ENCODE measurements at places on chromosomes 2 and 18.

DNA sequence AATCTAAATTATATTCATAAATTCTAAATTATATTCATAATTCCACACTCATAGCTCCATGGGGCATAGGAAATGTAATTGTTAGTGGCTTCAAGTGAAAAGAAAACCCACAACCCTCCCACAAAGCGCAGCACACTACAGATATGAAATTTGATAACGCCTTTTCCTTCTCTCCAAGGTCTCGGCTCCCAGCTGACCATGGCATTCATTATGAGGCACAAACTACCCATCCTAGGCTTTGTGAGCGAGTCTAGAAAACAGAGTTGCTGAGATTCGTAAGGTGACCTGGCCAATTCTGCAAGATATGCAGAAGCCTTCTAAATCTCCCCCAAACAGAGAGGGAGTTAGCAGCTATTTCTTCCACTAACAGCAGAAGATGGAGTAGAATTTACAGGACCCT, 5.4 kb downstream of the NPPC start:
- no peak for DNase-seq

DNA sequence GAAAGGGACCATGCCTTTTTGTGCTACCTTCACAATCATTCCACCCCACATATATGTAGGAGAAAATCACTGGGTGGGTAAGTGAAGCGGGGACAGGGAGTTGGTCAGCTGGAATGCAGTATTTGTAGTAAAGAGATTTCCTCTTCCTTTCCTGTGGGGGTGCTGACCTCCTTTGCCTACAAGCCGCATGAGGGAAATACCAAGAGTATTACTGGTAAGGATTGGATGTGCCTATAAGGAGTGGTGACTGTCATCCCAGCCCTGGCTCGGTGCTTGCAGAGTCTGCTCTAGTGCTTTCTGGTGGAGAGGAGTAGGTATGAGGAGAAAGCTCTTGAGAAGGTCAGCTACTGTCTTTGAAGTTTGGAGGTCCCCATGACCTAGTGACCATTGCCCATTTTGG, 324.6 kb downstream of the HRH4 start:
- no peak for DNase-seq

GRCh38 chr2:66536997-66537396, 102.1 kb downstream of the MEIS1 start:
- DNase-seq = no peak

GRCh38 chr2:220504938-220505503, 877.6 kb downstream of the SLC4A3 start:
- DNase-seq = peak; percentile 39

DNA sequence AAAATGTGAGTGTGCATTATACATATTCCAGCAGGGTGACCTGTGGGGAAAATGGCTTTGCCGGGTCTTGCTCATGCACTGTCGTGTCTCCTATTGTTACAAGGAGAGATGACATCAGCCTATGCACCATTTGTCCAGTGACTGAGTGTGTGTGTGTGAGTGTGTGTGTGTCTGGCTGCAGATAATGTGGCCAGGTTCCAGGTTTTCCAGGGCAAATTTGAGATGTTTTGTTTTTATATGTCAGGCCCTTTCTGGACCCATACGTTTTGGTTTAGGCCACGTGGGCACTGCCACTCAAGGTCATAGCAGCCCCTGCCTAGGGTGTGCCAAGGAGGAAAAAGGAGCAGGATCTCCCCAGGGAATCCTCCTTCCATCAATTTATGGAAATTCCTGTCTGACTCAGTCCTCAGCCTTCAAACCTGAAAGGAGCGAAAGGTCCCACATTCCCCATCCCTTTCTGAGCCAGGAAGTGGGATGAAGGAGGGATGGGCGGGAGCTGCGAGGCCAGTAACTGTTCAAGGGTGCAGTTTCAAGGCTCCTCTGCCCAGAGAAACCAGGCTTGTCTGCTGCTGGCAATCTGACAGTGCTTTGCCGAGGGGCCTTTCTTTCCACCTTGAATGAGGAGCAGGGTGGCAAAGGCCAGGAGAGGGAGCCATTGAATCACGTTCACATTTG, 93.0 kb upstream of the SMAD2 start:
- peak; percentile 40 for DNase-seq

- DNase-seq = no peak
Measured at GRCh38 chr18:35289293-35289692, 736 bp downstream of the ZSCAN30 start.

GRCh38 chr2:6945821-6946220, 28.6 kb downstream of the RNF144A start:
- no peak for DNase-seq

GRCh38 chr2:98015671-98016070, 19.9 kb upstream of the TMEM131 start:
- DNase-seq = no peak

DNA sequence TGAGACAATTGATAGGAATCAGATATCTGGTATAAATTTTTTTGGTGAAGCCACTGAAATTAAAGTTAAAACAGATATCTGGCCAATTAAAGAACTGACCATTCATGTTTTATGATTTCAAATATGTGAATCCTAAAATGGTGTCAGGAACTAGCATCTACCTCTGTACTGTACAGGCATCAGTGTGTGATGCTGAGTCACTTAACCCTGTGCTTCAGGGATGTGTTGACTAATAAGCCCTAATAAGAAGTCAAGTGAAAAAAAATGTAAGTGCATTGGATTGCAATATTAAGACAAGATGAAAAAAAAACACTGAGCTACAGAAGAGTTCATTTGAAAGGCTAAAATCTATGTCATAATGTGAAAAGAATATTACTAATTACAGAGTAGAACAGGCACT, 9.1 kb upstream of the UNC80 start:
- DNase-seq = no peak

DNA sequence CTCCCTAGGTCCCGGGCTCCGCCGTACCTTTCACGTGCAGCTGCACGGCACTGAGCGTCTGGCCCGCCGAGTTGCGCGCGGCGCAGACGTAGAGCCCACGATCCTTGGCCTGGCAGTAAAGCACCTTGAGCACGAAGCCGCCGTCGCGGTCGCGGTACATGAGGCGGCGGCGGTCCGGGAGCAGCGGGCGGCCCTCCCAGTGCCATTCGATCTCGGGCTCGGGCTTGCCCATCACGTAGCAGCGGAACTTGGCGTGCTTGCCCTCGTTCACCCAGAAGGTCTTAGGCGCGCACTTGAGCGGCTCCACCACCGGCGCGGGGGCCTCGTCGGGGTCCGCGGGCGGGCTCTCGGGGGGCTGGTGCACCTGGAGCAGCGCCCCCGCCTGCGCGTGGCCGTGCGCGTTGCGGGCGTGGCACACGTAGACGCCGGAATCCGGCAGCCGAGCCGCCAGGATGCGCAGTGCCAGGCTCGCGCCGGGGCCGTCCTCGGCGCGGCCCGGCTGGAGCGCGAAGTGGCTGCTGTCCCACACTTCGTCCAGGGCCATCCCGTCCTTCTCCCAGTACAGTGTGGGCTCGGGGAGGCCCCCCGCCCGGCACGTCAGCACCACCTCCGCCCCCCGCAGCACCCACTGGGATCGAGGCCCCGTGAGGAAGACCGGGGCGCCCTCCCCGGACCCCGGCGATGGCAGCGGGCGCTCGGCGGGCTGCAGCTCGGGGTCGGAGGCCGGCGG, 980 bp downstream of the OBSL1 start:
- peak; percentile 84 for DNase-seq

- DNase-seq = no peak
Measured at GRCh38 chr18:58473071-58473470, 155.8 kb downstream of the ALPK2 start.

DNA sequence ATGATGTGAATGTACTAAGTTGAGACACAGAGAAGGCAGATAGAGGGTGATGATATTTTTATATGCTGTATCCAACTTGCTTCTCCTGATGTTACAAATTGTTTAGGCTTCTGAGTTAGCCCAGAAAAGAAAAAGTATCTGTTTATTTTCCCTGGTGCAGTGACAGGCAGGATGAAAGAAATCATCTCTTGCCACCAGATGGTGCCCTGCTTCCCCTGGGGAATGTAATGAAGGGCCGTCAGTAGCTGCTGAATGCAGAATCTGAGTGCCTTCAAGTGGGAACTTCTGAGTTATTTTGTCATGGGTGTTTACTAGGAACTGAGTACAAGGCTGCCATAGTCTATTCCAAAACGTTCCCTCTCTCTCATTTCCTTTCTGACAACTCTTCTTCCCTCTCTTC, 525.6 kb downstream of the MBD2 start:
- no peak for DNase-seq

DNA sequence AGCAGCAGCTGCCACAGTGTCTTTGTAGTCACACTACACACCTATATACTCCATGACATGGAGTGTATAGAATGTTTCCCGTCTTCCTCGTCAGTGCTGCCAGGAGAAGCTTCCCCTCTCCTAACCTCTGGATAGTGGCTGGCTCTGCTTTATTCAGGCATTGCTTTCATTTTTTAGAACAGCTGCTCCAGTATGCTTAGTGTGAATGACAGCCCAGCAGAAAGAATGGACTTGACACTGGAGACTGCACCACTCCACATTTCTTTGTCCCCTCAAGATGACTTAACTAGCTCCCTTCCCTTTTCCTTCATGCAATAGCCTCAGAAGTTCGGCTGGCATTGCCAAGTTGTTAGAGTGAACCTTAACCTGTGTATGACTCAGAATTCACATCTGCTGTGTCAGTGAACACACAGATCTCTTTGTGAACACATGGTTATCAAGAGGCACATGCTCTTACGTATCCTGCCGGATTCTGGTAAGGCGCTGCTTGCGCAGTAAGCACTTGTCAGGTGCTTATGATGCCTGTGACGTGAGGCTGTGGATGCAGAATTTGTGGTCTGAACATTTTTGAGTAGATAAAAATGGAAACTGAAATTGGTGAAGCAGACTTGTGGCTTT, 73.9 kb downstream of the NEDD4L start:
- DNase-seq = peak; percentile 75

GRCh38 chr18:5475267-5475666, 68.5 kb downstream of the EPB41L3 start:
- DNase-seq = no peak

DNA sequence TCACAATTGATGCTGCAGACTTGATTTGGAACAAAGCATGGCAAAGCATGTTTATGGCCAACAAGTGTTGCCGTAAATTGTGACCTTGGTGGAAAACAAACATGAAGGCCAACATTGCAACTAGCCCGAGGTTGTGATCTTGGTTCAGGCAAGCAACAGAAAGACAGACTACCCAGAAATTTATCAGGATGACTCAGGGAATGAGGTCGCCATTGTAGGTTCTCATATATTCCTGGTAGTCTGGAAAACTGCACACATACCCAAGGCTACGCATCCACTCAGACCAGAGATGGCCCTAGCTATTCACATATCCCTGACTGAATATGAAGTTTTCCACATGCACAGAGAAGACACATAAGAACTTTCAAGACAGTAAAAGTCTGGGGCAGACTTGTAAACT, 30.1 kb downstream of the CYP1B1 start:
- no peak for DNase-seq

DNA sequence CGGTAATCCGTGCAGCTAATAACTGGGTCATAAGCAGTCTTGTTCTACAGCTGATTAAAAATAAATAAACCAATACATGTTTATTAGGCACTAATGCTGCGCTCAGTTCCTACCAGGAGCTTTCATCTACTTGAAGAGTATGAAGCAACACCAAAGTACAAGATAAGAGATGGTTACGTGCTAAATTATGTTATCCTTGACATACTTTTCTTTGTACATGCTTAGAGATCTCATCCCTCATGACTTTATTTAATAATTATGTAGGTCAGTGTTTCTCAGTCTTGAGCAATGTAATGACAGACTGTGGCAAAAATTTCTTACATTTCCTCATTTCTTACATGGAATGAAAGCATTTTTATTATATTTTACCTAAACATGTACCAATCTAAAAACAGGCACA, 54.6 kb upstream of the COBLL1 start:
- no peak for DNase-seq

DNA sequence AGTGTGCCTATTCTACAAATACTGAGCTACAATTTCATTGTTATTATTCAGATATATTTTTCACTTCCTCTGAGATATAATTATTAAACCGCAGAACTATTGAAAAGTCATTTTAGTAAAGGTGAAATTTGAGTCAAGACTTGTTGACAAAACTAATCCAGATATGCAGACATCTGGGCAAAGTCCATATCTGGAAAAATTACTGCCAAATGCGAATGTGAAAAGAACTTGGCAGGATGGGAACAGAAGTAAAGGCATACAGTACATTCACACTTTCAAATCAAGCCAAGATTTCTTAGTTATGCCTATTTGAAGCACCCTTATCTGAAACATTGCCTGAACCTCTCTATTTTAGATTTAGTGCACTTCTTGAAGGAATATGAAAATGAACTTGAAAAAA, 923.6 kb downstream of the CCDC85A start:
- DNase-seq = no peak

GRCh38 chr2:197131558-197131855, 179.1 kb downstream of the ANKRD44 start:
- DNase-seq = no peak

- no peak for DNase-seq
Measured at GRCh38 chr2:200254773-200255172, 51.7 kb upstream of the SPATS2L start.

GRCh38 chr18:58966005-58966677, 101.5 kb downstream of the ZNF532 start:
- DNase-seq = no peak

DNA sequence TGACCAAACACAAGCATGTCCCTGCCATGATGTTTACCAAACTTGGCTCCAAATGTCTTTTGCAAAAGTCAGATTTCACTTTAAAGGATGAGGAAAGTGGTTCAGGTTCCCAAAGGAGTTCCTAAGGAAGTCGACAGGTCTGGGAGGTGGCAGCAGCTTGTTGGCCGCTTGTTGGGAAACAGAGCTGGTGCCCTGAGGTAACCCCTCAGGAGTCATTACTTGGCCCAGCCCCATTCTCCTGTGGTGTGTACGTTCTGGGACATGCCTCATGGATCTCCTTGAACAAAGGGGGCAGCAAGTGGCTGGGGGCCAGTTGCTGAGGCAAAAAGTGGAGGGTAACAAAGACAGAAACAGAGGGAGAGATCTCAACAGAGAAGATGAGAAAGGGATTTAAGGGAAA, 10.9 kb downstream of the TMBIM1 start:
- DNase-seq = no peak

DNA sequence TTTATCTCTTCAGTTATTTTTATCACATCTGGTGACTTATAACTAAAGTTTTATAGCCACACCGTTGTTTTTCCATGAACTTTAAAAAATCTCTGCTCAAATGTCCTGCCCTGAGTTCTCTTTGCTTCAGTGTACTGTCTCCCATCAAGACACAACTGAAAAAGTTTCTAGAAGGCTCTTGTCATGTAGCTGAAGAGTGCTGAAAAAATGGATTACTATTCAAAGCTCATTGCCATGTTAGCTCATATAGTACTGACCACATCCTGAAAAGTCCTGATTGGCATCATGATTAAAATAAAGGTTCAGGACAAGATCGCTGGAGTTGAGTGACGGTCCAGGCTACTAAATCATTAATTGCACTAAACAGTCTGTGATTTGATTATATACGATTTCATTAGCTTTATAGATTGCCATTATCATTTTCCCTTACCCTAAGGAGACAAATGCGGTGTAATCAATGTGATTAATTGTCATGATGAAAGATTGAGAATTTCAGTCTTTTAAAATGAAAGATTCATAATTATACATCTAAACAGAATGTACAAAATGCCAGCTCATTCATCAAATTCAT, 62.2 kb downstream of the MFSD6 start:
- DNase-seq = no peak
